SJSA1 (cell line): ENCODE measurements at places on chromosomes 12 and 14.

- H3K27ac ChIP-seq: peak overlapping the region; percentile 95
- H3K36me3 ChIP-seq: no peaks in the 10 kb centered on the region
- H3K4me1 ChIP-seq: peaks cover 75% of the 10 kb centered on the region
- no peaks in the 10 kb centered on the region for H3K27me3 ChIP-seq
These were observed 2.3 kb upstream of the DIO2 start for GRCh38 chr14:80213602-80214001.

GRCh38 chr12:2606186-2606910 is 188.4 kb upstream of the FKBP4 start:
- no peaks in the 10 kb centered on the region for H3K4me1 ChIP-seq
- H3K27me3 ChIP-seq: no peaks in the 10 kb centered on the region
- peaks cover 8% of the 10 kb centered on the region for H3K36me3 ChIP-seq

DNA sequence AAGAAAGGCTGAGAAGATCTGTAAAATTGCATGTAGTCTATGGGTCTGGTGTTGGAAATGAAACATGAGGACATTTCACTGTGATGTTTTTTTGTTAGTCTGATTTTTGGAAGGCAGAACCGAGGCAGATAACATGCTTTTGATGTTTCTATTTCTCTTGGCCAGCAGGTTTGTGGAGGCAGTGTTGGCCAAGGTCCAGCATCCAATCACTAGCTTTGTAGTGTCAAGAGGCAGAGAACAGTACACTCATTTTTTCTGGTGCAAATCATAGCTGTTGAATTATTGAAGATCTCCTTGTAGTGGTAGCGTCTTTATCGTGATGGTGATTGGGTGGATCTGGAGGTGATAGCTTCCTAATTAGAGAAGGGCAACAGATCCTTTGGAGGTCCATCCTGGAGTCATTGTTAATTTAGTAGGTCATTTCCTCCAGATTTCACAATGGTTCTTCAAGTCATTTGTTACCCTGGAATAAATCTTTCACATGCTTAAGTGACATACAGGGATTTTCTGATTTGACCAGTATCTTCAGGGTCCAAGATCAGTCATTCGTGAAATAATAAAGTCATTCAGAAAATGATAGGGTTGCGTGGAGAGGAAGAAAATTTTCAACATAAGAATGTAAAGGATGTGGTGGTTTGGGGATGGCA is 252.4 kb upstream of the CPNE8 start:
- no peak for DNase-seq
- no peaks in the 10 kb centered on the region for H3K36me3 ChIP-seq
- no peaks in the 10 kb centered on the region for H3K27me3 ChIP-seq
- H3K4me1 ChIP-seq: no peaks in the 10 kb centered on the region

GRCh38 chr14:105069522-105069870 is 4.3 kb upstream of the GPR132 start:
- H3K4me3 ChIP-seq: no peak overlapping the region
- no peaks in the 10 kb centered on the region for H3K36me3 ChIP-seq
- 0 out of 2 replicates have a peak, but pooled peaks cover 5% of the 10 kb centered on the region for H3K4me1 ChIP-seq
- no peak overlapping the region for H3K27ac ChIP-seq

- no peak for DNase-seq
- H3K27me3 ChIP-seq: no peaks in the 10 kb centered on the region
- peak overlapping the region; percentile 84 for H3K27ac ChIP-seq
- peaks cover 33% of the 10 kb centered on the region for H3K4me1 ChIP-seq
These were observed 615 bp downstream of the TARBP2 start for GRCh38 chr12:53501615-53502181.

DNA sequence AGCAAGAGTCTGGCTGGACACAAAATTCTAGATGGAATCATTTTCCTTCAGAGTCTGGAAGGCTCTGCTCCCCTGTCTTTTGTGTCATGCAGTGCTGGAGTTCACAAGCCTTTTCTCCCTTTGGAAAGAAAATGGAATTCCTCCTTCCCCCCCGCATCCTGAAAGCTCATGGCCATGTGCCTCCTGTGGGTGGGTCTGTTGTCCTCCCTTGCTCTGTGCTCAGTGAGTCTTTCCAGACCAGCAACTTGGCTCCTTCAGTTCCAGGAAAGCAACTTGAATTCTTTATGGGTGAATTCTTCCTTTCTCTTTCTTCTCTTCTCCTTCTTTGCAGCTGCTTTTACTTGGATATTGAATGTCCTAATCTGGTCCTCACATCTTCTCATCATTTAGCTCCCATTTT is 70.2 kb downstream of the TUNAR start:
- no peak for DNase-seq
- no peaks in the 10 kb centered on the region for H3K27me3 ChIP-seq
- no peak overlapping the region for H3K4me3 ChIP-seq
- H3K4me1 ChIP-seq: no peaks in the 10 kb centered on the region
- H3K36me3 ChIP-seq: no peaks in the 10 kb centered on the region

- H3K4me1 ChIP-seq: peaks cover 14% of the 10 kb centered on the region
- DNase-seq: no peak
- no peak overlapping the region for H3K4me3 ChIP-seq
- H3K27ac ChIP-seq: no peak overlapping the region
- no peaks in the 10 kb centered on the region for H3K27me3 ChIP-seq
These were observed 155.7 kb upstream of the BTG1 start for GRCh38 chr12:92301356-92301755.

DNA sequence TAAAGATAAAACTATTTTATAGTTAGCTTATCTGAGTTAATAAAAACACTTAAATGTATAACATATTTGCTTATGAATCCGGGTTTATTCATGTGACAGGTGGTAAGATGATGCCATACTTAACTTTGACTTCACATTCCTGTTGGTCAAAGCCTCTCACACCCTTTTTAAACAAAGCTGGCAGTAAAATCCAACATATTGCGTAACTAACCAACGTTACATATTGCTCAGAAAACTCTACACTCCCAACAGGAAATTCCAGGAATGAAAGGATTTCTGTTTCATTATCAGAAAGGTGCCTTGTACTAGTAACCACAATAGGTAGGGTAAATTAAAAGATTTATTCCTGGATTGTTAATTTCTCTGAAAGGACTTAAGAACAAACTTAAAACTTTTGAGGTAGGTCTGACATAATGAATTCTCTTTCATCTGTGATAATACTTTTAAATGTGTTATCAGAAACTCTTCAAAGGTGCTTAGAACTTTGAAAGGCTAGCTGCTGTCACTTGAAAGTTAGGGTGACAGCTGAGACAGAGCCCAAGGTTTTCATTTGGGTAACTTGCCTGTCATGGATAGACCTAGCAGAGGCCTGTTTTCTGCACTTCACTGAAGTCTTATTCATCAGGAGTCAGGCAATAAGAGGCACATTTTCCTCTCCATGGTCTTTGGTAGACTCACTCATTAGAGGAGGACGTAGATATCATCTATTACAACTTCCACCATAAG is 23.8 kb upstream of the CATSPERB start:
- no peak for DNase-seq
- H3K27ac ChIP-seq: no peak overlapping the region
- no peaks in the 10 kb centered on the region for H3K27me3 ChIP-seq
